Activated T-helper 1 cell treated with anti-CD3 and anti-CD28 coated beads, Interleukin-12 subunit alpha, Interleukin-12 subunit beta, Interleukin-2, Interleukin-4 antibody, amounts not matched to agents 30 ng/mL and 10 ng/mL and 1 ng/mL, durations not matched to agents 14 hours and 24 hours and 36 hours (primary cell): ENCODE measurements at places on chromosomes 5 and 9. TPM values are rescaled to one million over a fixed set of nuclear protein-coding genes. Genes with fewer than 3 reads are reported as not detected.

GRCh38 chr9:69885474-69885929 is 64.9 kb downstream of the CFAP95 start:
- no peak for DNase-seq

DNA sequence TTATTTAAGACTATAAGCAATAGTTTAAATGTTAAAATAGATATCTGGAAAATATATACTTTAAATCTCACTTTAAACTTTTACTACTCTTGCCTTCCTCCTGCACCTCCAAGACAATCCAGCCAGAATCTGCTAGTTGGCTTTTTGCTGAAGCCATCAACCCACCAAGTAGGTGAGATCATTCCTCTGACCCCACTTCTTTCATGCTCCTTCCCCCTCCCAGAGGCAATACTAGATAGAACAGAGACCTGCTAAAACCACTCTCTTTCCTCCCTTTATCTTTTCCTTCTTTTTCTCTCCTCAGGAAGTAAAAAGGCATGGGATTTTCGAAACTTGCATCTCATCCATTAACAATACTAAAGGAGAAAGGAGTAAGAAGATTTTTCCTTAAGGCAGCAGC is 30.1 kb upstream of the CAMK4 start:
- no peak for DNase-seq

- DNase-seq: no peak
Observed at GRCh38 chr5:14036947-14037346, 92.5 kb upstream of the DNAH5 start.

DNA sequence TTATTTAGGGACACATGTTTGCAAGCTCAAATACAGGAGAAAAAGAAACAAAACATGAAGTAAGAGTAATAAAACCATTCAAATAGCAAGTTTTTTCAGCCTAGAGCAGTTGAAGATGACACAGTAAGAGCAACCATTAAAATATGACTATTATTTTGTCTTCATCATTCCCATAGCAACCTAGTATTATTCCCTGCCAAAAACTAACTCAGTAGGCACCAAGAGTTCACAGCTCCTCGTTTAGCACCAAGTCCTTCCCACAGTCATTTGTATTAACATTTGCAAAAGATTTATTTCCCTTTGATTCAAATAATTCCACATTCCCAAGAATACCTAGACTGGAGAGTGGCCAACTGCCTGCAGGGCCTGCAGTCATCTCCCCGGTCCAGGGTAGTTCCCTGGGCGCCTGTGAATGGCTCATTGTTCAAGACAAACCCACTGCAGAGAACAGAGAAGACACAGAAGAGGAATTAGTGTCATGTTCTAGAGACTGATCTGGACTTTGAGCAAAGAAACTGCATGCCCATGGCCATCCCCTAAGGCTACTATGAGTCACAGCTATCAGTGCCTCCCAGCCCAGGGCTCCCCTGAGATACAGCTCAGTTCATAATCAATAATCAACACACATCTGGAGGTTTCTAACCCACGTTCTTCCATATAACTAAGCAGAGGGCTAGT is 139.1 kb upstream of the MAP3K1 start:
- no peak for DNase-seq

GRCh38 chr5:149268928-149269557 is 2.6 kb upstream of the AFAP1L1 start:
- DNase-seq: no peak

DNA sequence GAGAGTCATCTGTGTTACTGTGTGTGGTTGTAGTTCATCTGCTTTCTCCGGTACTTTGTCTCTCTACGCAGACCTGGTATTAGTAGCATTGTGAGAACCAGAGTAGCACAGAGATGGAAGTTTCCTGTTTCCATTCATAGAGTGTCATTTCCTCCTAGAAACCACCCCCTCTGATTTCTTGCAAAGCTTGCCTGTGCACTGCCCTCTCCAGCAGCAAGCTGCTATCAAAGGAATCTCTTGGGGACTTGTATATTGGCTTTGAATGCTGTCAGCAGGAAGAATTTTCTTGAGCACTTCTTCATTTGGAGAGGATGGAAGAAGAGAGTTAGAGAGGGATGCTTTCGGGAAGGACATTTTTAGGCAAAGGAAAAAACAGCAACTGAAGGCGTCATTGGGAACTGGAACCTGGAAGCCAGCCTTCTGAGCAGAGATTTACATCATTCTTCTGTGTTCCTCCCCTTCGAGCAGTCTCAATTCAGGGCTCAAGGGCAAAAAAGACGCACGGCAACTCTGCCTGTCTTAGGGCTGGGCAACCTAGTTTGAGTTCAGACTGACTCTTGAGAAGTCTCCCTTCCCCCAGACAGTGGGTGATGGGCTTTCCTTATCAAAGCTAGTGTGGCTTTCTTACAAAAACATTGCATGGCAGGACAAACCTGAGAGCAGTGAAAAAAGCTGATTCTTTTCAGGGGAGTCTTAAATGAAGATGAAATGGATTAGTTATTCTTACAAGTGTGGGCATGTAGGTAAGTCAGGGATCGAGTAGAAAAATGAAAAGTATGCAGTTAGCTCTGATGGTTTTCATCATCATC is 226.3 kb downstream of the AOPEP start:
- peak; percentile 11 for DNase-seq

DNA sequence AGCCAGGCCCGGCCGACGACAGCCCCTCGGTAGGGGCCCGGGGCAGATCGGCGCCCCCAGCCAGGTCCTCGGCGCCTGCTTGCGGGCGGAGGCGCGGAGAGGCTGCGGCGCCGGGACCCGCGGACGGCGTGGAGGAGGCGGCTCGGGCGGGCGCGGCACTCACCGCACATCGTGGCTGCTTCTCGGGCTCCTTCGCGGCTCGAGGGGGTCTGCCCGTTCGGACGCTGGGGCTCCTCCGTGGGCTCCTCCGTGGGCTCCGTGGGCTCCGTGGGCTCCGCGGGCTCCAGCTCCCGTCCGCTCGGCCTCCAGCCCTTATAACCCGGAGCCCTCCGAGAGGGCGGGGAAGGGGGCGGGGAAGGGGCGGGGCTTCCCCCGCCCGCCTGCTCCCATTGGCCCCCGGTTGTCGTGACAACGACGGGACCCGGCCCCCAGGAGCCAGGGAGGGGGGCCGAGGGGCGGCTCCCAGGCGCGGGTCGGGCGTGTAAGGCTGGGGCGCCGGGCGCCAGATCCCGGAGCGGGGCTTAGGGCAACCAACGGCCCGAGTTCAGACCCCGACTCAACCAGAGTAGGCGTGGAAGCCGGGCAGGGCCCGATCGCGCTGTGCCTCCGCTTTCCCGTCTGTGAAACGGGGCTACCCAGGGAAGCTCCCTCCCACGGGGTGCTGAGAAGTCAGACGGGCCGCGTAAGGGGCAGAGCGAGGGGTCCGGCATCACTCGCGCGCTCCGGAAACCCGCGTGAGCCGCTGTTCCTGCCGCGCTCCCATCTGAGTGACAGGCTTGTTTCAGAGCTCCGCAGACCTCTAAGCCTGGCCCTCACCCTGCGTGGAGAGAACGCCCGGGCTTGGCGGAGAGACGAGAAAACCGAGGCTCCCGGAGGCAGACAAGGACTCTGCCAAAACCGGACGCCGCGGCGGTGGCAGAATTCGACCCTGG is at the start of gene GFPT2:
GFPT2 (minus strand) TSS at position 289 of the 932 bp plus-strand sequence; CDS start at position 170, 119 bp downstream.
- DNase-seq: peak; percentile 61

- DNase-seq: no peak
Observed at GRCh38 chr9:89457376-89457855, 40.5 kb downstream of the SEMA4D start.

DNA sequence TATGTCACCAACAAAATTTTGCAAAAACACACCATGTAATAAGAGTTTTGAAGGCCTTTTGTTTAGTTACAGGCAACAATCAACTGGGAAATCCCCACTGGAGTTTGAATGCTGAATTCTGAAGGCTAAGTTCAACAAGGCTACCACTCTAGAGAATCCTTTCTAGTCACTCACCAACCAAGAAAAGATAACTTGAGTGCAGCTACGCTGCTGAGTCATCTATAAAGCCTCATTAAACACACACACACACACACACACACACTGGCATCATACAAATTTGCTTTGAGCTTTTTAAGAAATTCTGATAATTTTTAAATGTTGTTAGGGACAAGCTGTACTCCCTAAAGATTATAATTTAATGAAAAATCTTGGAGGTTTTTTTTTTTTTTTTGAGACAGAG is 219.6 kb downstream of the DENND1A start:
- no peak for DNase-seq

- no peak for DNase-seq
Observed at GRCh38 chr9:131618071-131618479, 72.8 kb downstream of the PRRT1B start.

DNA sequence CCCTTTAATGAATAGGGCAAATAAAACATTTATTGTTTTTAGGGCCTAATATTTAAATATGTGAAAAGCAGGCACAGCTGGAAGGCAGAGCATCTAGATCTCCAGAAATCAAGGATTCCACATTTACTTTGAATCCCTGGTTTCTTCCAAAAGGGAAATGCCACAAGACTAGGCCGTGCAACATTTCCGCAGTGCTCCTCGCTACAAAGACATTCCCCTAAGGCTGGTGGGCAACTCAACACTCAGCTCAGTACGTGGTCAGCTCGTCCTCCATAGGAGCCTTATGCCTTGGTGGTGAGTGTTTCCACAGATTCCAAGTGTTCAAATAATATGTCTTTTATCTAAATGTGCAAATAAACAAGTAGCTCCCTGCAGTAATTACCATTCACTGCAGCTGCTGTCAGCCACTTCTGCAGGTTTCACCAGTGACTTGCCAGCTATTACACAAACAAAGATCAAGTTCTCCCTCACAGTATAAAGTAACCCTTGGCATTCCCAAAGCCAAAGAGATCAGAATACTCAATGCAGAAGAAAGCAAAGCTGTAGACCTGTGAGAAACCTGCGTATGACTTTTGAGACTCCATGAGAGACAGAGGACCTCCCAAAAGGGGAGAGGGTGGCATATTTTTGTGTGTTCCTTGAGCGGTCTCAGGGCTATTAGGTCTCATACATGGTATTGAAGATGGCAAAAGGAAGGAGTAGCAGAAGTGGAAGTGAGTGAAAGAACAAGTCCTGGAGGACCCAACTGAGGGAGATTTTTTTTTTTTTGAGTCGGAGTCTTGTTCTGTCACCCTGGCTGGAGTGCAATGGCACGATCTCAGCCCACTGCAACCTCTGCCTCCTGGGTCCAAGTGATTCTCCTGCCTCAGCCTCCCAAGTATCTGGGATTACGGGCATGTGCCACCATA is 38.0 kb upstream of the TENT2 start:
- DNase-seq: no peak

- DNase-seq: no peak
Observed at GRCh38 chr5:55226027-55226933, 835 bp downstream of the MCIDAS start.

DNA sequence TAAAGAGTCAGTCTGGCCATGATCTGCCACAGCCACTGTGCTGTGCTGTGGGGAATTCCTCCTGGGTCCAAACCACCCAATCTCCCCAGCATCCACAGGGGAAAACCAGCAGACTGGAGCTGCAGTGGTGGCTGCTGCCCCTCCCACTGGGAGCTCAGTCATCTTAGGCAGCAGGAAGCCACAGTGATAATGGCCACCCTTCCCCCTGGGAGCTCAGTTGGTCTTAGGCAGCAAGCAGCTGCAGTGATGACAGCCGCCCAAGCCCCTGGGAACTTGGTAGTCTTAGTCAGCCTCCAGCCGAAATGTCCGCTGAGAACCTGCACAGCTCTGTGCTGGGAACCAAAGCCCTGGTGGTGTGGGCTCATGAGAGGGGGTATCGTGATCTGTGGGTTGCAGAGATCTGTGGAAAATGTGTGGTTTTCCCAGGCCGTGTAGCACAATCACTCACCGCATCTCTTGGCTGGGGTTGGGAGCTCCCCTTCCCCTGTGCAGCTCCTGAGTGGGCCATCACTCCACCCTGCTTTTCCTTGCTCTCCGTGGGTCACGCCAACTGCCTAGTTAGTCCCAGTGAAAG is 38.4 kb upstream of the SMIM15 start:
- DNase-seq: no peak

DNA sequence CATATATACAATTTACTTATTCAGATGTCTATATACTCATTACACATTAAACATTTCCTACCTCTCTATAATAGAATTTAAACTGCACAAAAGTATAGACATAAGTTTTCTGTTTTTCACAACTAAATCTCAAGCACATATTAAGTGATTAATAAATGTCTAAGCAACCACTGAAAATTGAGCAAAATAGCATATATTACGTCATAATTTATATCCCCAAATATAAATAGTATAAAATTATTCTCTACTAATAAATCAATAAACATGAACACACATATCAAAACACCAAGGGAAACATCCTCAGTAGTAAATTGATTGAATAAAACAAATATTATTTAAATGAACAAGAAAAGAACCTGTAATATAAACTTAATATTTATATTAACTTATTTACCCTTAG is 865.1 kb downstream of the CDH18 start:
- no peak for DNase-seq

GRCh38 chr9:34989946-34990635 is 546 bp downstream of the DNAJB5 start:
- peak; percentile 34 for DNase-seq

- DNase-seq: no peak
Observed at GRCh38 chr5:6372251-6373080, 5.9 kb downstream of the MED10 start.

- DNase-seq: no peak
Observed at GRCh38 chr5:39580702-39581453, 156.1 kb upstream of the DAB2 start.

GRCh38 chr5:122877518-122877917 is 32.1 kb downstream of the SNX24 start:
- DNase-seq: no peak

DNA sequence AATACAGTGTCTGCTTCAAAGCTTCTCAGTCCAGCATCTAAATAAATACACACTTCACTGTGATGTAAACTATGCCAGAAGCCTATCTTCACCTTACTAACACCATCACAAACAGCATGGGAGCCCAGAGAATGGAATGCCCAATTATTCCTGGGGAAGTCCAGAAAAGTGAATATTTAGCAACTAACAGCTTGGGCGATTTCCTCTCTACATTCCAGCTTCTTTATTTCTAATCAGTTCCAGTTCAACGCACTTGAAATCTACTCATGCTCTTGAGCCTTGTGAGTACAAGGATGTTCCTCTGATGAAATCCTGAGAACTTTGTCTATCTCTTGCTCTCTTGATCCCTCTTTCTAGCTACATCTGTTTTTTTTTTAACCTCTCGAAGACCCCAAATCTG is 100.4 kb upstream of the C9orf72 start:
- DNase-seq: no peak

REXO4 gene
- total RNA-seq: 42.5 and 43.8 TPM in 2 replicates

LCN15 gene
- total RNA-seq: not detected in 2 replicates

SPAG8 gene
- 0.66 and 1.0 TPM in 2 replicates for total RNA-seq

ROR2 gene
- 1.1 and 1.6 TPM in 2 replicates for total RNA-seq

TOPORS gene
- 14.8 and 15.1 TPM in 2 replicates for total RNA-seq

GBGT1 gene
- 8.6 and 9.4 TPM in 2 replicates for total RNA-seq

TMEM174 gene
- total RNA-seq: not detected in 2 replicates

IL13 gene
- total RNA-seq: 294 and 308 TPM in 2 replicates

C9orf50 gene
- not detected in 2 replicates for total RNA-seq

ZFP2 gene
- 0.07 and 0.41 TPM in 2 replicates for total RNA-seq
